ENCODE measurements at places on chromosomes 4 and X.

DNA sequence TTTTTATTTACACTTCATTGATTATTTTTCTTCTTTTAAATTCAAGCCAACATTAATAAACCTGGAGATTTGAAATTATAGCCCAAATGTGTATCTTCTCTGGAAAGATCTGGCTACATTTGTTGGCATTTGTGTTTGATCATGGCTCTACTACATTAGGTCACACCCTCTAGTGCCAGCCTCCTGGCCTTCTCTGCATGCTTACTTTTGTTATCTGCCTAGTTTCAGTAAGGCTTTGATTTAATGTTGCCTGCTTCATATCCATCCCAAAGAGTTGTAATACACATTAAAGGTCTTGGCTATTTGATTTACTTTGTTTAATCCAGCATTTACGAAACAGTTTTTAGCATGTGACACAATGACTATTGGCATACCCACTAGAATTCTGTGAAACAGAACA lies 224.5 kb downstream of the TRAM1L1 start:
- DNase-seq: no peak

GRCh38 chrX:120457766-120458180 lies 11.3 kb downstream of the LAMP2 start:
- no peak for DNase-seq

GRCh38 chrX:103362474-103362873 lies 6.2 kb downstream of the TCEAL9 start:
- DNase-seq: no peak

- no peak for DNase-seq
These were observed 40.9 kb upstream of the ANXA3 start for GRCh38 chr4:78510681-78511080.

GRCh38 chr4:114519368-114519767 lies 79.2 kb upstream of the UGT8 start:
- no peak for DNase-seq

GRCh38 chr4:11039634-11040131 lies 355.1 kb upstream of the CLNK start:
- DNase-seq: no peak

DNA sequence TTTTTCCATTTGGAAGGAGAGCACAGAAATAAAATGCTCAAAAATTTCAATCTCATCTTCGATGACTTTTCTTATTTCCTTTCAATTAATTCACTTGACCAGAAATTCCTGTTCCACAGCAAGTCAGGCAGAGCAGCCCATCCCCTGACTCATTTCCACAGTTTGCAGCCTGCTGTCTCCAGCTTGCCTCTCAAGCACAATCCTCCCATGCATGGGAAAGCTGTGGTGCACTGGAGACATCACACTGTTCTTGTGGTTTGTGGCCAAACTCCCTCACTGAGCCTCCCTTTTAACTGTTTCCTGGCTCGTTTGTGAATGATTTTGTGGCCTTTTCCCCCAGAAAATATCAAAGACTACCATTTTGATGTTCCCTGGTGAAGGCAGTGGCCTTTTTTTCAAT lies 114.0 kb upstream of the ENPEP start:
- DNase-seq: no peak

DNA sequence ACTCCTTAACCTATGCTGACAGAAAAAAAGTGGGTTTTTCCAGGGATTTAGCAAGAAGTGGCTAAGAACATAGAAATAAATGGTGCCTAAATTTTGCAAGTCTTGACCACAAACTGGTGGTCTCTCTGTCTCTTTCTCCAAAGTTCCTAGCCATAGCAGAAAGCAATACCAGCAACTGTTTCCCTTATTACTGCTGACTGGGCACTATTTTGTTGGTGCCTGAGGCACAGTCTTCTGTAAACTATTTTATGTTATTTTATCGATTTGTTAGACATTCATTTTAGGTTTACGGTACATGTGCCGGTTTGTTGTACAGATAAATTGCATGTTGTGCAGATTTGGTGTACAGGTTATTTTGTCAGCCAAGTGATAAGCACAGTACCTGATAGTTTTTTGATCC lies 234.6 kb upstream of the TECRL start:
- no peak for DNase-seq

DNA sequence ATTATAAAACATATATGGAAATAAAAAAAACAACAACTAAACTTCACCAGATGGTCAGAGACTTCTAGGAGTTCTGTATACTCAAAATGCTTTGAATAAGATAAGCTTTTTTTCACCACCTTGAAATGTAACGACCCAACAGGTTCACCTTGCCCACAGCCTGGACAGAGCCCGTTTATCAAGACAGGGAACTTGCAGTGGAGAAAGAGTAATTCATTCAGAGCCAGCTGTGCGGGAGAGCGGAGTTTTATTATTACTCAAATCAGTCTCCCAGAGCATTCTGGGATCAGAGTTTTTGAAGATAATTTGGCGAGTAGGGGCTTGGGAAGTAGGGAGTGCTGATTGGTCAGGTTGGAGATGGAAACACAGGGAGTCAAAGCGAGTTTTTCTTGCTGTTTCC lies 38.5 kb downstream of the AGA start:
- no peak for DNase-seq
